Effector CD8-positive, alpha-beta T cell (primary cell): ENCODE measurements at places on chromosomes 13 and 19.

DNA sequence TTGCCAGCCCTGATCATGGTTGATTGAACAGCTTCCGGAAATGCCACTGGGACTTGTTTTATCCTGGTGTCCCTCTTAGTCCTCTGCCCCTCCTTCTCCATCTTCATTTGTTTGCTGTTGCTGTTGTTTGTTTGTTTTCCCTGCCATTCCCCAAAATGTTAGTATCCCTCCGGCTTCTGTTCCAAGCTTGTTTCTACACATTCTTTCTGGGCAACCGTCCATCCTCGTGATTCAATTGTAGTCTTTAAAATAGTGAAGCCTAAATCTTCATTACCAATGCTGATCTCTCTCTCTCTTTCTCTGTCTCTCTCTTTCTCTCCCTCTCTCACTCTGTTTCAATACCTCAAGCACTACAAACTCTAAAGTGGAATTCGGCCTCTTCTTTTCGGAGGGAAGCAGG lies 649.3 kb upstream of the ARGLU1 start:
- DNase-seq = no peak

- DNase-seq = no peak
Observed at GRCh38 chr19:23789246-23789645, 30.6 kb upstream of the ZNF681 start.

- DNase-seq = no peak
Observed at GRCh38 chr13:107348471-107348870, 780.5 kb upstream of the ARGLU1 start.

DNA sequence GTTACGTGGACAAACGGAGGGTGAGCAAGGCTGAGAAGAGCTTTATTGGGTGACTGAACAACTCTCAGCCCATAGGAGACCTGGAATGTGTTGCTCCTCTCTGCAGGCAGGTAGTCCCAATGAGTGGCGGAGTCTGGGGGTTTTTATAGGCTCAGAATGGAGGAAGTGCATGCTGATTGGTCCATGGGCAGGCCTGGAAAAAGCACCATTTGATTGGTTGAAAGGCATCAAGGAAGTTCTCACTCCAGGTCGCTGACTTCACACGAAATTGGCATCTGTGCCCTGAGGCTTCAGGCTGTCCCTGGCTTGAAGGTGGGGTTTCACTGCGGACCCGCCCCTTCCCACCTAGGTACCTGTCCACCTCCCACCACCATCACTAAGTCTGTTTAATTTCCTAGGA lies 65.4 kb downstream of the SPATA13 start:
- DNase-seq = no peak

- peak; percentile 23 for DNase-seq
Observed at GRCh38 chr13:40190641-40191100, 475.8 kb downstream of the FOXO1 start.

GRCh38 chr13:103022336-103022735 lies 43.9 kb downstream of the SLC10A2 start:
- no peak for DNase-seq

DNA sequence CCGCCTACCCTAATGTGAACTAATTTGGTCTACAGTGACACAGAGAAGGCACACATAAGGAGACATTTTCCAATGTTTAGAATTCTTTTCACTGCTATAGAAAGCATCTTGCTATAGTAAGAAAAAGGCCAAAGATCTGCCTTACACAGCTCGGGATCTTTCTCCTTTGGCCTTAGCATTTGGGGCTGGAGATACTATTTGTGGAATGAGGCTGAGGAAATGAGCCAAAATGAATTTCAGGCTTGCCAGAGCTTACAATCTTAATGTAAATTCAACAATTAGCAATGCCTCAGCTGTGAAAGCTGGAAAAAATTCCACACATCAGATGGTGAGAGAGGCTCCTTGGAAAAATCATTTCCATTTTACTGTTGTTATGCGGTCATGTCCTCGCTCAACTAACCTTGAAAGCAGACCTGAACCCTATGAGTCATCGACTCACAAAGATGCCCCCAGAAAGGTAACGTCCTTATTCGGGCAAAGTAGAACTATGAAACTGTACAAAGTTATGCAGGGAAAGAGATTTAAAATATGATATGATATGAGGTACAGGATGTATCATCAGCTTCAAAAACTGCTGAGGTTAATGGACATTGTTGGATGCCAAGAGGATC lies 324.5 kb upstream of the NBEA start:
- no peak for DNase-seq

GRCh38 chr13:23443878-23444277 lies 10.4 kb upstream of the SACS start:
- no peak for DNase-seq

DNA sequence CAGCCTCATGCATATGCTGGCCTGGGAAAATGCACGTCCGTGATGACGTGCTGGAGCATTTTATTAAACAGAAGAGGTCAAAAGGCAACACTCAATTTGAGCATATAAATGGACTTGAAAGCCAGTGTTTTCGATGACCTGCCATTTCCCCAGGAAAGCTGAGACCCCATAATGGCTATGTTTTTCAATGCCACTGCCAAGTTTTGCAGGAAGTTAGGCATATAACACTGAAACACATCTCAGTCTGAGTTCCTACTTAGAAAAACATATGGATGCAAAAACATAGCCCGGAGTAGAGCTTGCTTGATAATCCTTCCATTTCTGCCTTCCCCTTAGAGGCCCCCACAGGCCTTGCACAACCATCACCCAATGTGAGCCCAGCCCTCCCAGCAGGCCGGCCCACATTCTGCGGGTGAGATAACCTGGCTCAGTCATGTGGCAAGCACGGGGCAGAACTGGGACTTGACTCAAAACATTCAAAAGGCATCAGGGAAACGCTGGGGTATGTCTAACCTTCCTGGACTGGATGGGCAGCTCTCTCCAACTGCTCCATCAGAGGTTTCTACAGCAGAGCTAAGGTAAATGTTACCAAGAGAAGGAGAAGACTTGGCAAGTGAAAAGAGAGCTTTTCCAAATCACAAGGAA lies 24.9 kb downstream of the EPS15L1 start:
- no peak for DNase-seq

DNA sequence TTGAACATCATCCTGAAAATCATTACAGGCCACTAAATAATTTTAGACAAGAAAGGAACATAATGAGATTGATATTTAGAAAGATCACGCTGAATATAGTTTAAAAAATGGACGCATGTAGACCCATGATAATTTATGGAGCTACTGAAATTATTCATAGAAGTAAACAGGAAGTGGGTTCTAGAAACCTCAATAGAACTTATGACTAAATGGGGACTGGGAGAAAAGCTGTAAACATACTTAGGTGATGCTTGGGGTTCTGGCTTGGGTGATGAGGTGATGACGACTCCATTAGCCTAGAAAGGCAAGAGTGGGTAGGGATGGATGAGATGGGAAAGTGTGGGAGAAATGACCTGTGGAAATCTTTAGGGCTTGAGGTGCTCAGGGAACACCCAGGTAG lies 484.0 kb downstream of the MYO16 start:
- no peak for DNase-seq

DNA sequence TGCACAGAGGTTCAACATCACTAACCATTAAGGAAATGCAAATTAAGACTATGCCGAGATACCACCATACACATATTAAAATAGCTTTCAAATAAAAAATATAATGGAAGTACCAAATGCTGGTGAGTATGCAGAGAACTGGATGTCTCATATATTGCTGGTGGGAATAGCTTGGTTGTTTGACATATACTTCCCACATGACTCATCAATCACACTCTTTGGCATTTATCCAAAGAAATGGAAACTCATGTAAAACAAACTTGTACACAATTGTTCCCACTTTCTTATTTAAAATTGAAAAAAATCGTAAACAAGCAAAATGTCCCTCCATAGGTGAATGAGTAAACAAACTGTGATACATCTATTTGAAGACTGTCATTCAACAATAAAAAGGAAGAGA lies 982.6 kb upstream of the ATXN8OS start:
- DNase-seq = no peak

GRCh38 chr19:33484226-33484774 lies 37.3 kb downstream of the PEPD start:
- no peak for DNase-seq

DNA sequence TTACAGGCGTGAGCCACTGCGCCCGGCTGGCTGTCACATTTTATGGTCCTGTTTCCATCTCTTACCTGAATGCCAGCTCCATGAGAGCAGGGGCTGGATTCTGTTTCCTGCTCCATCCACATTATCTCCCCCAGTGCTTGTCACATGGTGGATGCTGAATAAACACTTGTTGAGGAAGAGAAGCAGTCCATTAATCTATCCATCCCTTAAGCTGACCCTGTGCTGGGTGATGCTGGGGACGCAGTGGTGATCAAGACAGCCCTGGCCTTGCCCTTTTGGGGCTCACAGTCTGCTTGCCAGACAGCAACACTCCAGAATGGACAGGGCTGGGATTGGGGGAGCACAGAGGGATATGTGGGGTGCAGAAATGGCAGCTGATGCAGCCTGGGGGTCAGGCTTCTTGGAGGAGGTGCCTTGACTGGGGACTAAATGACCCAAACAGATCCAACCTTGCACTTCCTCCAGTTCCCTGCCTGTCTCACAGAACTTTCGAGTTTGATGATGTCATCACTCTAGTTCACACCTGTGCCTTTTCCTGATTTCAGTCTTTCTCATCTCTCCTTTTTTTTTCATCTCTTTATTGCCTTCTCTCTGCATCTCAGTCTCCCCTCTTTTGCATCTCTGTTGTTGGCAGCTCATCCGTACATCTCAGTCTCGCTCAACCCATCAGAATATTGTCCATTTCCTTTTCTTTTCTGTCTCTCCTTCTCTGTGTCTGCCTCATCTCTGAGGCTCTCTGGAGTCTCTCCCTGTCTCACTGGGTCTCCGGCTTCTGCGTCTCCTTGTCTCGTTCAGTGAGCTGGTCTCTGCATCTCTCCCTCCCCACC lies 4.6 kb downstream of the IRF2BP1 start:
- no peak for DNase-seq

DNA sequence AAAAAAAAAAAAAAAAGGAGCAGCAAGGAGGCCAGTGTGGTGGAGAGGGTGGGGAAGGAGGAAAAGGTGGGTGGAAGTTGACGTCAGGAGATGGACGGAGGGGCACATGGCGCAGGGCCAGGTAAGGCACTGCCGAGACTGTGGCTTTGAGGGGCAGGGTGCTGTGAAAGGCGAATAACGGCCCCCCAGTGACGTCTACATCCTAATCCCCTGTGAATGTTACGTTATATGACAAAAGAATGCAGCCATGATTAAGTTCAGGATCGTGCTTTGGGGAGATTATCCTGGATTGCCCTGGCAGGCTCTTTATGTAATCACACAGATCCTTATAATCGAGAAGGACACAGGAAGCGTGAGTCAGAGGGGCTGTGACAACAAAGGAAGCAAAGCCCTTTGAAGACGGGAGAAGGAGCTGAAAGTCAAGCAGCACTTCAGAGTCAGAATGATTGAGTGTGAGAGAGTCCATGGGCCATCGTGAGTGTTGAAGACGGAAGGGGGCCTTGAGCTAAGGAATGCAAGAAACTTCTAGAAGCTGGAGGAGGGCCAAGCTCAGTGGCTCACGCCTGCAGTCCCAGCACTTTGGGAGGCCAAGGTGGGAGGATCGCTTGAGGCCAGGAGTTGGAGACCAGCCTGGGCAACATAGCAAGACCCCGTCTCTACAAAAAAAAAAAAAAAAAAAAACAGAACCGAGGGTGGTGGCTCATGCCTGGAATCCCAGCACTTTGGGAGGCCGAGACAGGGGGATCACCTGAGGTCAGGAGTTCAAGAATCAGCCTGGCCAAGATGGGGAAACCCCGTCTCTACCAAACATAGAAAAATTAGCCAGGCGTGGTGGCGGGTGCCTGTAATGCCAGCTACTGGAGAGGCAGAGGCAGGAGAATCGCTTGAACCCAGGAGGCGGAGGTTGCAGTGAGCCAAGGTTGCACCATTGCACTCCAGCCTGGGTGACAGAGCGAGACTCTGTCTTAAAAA lies 13.8 kb upstream of the CEACAM16 start:
- DNase-seq = no peak

DNA sequence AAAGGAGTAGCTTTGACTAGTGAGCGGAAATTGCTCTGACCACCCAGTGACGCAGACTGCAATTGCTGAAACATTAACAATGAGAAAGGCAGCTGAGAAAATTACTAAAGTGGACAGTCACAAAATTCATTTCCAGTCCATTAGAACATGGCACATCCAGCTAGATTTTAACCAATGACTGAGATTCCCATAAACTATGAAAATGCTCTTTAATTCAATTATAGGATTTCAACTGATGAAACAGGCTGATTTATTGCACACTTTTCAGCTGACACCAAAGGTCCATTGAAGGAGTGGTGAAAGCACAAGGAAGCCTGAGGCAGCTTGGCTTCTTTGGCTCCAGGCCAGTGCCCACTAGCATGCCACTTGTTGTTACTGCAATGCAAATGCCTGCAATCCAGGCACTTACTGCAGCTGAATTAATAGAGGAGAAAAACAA lies 933.4 kb downstream of the SLITRK6 start:
- DNase-seq = no peak

GRCh38 chr13:106561551-106562170 lies 6.3 kb downstream of the ARGLU1 start:
- no peak for DNase-seq

GRCh38 chr13:73767747-73768315 lies 366.4 kb downstream of the KLF12 start:
- no peak for DNase-seq

GRCh38 chr19:35135389-35135909 lies 590 bp upstream of the LGI4 start:
- peak; percentile 22 for DNase-seq

GRCh38 chr19:28640506-28640905 lies 572.4 kb downstream of the UQCRFS1 start:
- no peak for DNase-seq

GRCh38 chr19:30498707-30499106 lies 126.5 kb downstream of the ZNF536 start:
- DNase-seq = no peak

- DNase-seq = no peak
Observed at GRCh38 chr19:58471736-58472135, 4.4 kb upstream of the ZNF446 start.

DNA sequence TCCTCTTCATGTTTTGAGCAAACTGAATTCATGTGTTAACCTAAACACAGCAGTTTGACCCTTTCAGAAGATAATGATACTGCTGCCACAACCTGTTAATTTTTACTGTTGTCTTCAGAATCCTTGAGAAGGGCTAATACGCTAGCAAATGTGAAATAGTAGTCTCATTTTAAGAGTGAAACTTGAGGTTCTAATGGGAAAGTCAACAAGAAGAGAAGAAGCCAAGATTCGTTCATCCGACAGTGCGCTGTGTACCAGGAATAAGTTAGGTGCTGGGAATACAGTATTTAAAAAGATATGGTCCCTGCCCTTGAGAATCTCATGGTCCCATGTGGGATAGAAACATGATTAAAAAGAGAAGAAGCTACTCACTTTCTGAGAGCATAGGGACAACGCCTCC lies 134.4 kb downstream of the KL start:
- DNase-seq = no peak
